DMS 273 treated with DMSO at 0.1 percent for 48 hours (cell line): ENCODE measurements at places on chromosomes 1 and 21.

GRCh38 chr1:17668624-17669175, 86.4 kb upstream of the ACTL8 start:
- DNase-seq = no peak

- DNase-seq = no peak
Measured at GRCh38 chr1:207844371-207844770, 66.6 kb downstream of the CD34 start.

- no peak for DNase-seq
Measured at GRCh38 chr1:115426231-115426771, 88.3 kb upstream of the NGF start.

DNA sequence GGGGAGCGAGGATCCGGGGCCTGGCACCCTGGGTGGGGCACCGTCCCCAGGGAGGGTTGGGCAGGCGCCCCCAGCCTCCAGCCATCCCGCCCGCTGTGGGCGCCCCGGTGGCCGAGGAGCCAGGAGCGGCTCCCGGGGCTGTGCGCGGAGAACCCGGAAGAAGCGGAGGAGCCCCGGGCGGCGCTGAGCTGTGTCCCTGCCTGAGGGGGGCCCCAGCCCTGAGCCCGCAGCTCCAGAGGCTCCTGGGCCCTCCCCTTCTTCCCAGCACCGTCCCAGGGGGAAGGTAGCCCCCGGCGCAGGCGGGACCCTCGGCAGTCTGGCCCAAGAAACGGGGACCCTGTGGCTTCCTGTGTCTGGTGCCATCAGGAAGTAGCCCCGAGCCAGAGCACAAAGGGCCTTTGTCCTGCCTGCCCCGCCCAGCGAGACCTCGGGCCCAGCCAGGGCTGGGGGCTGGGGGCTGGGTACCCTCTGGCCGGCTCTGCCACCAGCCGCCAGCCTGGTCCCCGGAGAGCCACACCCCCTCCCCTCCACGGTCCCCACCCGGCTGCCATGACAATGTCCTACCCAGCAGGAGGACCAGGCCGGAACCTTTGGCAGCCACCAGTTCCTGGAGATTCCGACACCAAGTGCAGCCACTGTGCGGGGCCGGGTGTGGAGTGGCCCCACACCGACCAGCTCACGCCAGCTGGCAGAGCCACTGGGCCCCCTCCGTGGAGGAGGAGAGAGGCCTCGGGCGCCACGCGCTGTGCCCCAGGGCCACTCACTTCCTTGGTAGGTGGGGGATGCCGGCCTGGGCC, 15.6 kb upstream of the TTLL10 start:
- no peak for DNase-seq

DNA sequence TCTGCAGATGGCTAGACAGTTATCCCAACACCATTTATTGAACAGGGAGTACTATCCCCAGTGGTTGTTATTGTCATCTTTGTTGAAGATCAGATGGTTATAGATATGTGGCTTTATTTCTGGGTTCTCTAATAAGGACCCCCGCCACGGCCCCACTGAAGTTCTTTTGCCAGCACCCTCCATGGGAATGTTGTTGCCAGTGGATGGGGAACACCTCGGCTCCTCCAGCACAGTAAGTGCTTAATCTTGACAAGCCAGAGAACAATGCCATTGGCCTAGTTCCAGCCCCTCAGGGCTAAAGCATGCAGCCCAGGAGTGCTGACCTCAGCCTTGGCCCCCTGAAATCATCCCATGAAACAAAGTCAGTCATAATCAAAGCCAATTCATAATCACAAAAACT, 337.6 kb downstream of the AGBL4 start:
- no peak for DNase-seq

- DNase-seq = no peak
Measured at GRCh38 chr1:145993618-145994390, 2.6 kb downstream of the TXNIP start.

DNA sequence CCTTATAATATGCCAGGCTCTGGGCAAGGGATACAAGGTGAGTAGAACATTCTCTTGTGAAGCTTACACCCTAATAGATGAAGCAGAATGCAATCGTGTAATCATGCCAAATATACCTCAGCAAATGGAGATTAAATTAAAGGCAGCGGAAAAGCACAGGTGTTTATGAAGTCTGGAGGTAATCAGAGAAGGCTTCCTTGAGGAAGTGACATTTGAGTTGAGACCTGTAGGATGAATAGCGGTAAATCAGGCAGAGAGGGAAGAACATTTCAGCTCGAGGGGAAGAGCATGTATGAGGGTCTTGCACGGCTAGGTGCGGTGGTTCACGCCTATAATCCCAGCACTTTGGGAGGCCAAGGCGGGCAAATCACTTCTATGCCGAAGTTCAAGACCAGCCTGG, 13.5 kb downstream of the E2F2 start:
- DNase-seq = no peak

DNA sequence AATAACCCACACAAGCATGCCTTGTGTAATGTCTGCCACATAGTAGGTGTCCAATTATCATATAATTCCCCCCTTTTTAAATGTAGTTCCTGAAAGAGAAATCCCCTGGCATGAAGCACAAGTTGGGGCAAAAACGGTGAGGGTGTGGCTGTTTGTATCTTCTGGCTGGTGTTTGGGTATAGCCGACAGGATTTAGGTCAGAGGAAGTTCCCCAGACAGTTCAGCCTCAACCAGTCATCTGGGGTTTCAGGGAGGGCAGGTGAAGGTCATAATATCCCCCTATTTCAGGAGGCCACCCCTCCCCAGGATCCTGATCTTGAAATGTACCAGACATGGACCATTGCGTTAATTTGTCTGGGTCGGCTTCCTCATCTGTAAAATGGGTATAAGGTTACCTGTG, 29.1 kb upstream of the JUN start:
- DNase-seq = no peak
